Esophagus muscularis mucosa (tissue), 4 donors: ENCODE measurements at places on chromosomes 6 and 20. TPM values are rescaled to one million over a fixed set of nuclear protein-coding genes. Genes with fewer than 3 reads are reported as not detected.

- DNase-seq, result peak; percentile 95
Observed at GRCh38 chr6:26195376-26195923, 108.2 kb downstream of the HFE start.

DNA sequence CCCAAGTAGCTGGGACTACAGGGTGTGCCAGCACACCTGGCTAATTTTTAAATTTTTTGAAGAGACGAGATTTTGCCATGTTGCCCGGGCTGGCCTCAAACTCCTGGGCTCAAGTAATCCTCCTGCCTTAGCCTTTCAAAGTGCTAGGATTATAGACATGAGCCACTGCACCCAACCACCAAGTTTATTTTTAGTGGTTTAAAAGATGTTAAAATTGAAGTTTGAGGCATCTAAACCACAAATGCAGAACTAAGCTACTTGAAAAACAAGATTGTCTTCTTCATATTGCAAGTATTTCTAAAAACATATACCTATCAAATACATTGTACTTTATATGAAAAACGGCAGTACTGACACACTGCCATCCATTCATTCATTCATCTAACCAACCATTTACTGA, 31.6 kb downstream of the WASF1 start:
- no peak for DNase-seq

DNA sequence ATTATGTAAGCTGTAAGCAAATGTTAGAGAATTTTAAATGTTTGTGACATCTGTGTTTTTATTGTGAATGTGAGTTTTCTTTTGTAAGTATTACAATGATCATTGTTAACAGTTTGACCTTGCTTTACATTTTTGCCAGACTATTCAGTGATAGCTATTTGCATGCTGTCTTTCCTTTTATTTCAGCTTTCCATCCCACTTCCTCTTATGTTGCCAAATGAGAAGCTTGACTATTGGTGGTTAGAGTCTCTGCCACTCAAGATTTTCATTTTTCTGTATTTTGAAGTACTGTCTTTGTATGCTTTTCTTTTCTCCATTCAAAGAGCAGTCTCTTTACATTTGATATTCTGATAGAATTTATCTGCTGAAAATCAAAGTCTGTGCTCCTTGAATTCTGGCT, 104.1 kb downstream of the PRIM2 start:
- no peak for DNase-seq

The SNX21 gene
- total RNA-seq, result 57.5 TPM

DNA sequence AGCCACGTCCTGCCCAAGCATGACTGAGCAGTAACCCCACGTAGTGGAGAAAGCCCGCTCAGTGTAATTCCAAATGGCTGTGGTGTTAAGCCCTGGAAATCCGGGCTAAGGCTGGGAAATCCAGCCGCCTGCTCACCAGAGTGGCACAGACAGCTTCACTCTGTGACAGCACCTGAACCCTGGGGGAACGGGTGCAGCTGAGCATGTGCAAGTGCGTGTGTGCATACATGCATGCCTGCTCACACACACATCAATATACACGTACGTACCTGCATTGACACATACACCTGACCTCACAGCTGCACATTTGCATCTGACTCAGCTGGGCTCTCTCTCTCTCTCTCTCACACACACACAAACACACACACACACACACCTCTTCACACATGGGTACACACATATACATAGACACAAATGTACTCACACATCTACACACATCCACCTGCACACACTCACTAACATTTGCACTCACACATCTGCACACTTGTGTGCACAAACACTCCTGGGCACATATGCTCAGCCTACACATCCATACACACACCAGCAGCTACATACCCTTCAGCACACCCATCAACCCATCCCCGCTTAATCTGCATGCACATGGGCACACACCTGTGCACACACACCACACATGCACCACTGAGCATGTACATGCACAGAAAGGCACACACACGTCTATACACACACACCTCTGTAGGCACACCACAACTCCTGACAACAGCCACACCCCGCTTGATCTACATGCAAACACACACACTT, 114.1 kb downstream of the GRM4 start:
- no peak for DNase-seq

The ABHD16B gene
- total RNA-seq, result not detected

GRCh38 chr6:15535495-15536197, 127.2 kb downstream of the DTNBP1 start:
- DNase-seq, result peak; percentile 14

The RPN2 gene
- total RNA-seq, result 121 TPM

The KIF13A gene
- total RNA-seq, result 73.1 TPM

The ALDH8A1 gene
- total RNA-seq, result 1.2 TPM

DNA sequence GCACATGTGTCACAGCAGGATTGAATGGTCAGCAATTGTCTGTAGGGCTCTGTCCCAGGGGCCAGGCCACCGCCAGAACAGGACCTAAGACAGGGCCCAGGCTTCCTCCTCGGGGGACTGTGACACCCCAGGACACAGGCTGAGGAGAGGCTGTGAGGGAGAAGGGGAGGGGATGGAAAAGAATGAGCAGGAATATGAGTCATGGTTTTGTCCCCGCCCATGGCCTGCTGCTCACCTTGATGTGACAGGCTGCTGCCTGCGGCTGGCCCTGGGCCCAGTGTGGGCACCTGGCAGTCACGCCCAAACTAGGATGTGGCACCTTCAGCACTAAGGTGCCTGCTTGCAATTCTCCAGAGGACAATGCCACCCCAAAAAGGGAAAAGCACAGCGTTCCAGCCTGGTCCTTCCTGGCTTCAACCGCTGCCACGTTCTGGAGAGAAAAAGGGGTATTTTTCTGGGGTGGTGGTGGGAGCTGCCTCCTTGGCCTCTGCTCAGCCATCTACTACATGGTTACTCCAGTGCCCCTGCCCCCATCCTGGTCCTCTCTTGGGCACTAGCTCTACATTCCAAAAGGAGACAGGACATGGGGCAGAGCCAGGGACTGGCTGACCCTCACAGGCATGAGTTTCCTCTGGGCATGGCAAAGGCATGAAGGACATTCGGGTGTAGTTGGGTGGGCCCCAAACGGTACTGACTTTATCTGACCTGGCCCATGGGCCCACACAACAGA, 93.4 kb downstream of the SLC22A23 start:
- no peak for DNase-seq

DNA sequence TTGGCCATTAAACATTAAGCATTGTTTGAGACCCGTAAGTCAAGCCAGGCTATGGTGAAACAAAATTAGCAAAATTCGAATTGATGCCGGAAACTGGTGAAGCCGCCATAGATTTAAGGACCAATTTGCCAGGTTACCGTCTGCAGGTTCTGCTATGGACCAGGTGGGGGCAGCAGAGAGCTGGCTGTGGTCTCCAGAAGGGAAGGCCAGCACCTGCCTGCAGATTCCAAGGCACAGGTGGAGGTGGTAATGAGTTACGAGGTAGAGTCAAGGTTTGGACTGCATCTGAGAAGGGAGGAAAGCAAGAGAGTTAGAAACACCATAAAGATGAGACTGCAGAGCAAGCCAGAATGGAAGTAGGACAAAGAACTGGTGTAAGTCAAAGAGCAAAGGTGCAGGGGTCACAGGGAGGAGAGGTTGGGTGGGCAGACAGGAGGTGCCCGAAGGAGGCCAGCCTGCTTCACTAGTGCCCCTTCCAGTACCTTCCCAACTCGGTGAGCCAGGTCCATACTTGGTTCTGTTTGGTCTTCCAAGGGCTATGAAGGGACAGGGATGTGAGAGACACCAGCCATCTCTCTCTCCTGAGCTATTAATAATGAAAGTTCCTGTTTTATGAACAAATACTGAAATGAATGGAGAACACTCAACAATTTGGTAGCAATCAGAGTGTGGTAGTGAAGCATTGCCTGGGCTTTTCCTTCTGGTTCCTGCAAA, 131.6 kb upstream of the ESR1 start:
- DNase-seq, result no peak

GRCh38 chr6:159754959-159755914, 6.6 kb upstream of the ACAT2 start:
- no peak for DNase-seq

The BPIFB2 gene
- total RNA-seq, result not detected
